Ovary (tissue), 10 donors: ENCODE measurements at places on chromosomes 7 and 10.

DNA sequence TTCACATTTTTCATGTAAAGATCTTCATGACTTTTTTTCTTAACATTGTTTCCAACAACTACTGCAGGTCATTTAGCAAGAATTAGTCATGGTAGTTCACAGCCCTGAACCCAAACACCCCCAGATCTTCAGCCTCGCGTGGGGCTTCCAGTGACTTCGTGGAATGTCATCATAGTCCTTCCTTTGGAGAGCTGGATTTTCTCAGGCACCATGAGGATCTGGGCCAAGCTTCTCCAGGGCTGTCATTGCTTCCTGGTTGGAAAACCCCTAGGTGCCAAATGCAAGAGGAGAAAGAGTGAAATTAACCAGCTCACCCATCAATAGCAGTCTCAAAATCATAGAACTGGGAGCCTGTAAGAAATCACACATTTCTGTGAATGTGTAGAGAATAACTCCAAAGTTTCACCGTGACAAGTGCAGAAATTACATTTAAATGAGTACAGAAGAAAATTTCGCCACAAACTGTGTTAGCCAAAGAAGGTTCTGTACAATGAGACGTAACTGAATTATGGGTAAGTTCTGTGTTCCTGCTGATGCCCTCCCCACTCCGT, 175.4 kb downstream of the CELF2 start:
- no peak for DNase-seq
- no peaks in the 10 kb centered on the region for H3K36me3 ChIP-seq
- no peak overlapping the region for H3K4me3 ChIP-seq
- H3K27ac ChIP-seq = no peak overlapping the region

DNA sequence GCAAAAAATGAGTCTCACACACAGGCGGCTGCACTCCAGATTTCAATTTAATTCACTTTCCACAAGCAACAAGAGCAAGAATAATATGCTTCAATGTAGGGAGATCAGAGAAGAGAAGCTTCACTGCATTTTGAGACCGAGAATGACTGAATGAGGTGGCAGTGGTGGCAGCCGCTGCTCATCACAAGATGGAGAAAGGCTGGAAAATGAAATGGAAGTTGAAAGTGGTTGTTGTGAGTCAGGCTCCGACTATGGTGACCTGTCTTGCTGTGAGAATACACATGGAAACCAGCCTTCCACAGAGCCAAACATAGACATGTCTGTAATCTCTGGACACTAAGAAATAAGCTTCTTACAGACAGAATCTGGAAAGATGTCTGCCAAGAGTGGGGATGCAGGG, 499.6 kb upstream of the LRRN3 start:
- H3K4me1 ChIP-seq = no peaks in the 10 kb centered on the region
- H3K36me3 ChIP-seq = no peaks in the 10 kb centered on the region
- H3K27ac ChIP-seq = no peak overlapping the region
- no peak overlapping the region for H3K4me3 ChIP-seq
- H3K27me3 ChIP-seq = no peaks in the 10 kb centered on the region

- no peak for DNase-seq
- H3K27me3 ChIP-seq = no peaks in the 10 kb centered on the region
- no peaks in the 10 kb centered on the region for H3K36me3 ChIP-seq
- peaks cover 4% of the 10 kb centered on the region for H3K4me1 ChIP-seq
Measured at GRCh38 chr10:18221123-18221522, 80.9 kb downstream of the CACNB2 start.

GRCh38 chr7:65325793-65326432, 47.7 kb upstream of the ZNF92 start:
- no peaks in the 10 kb centered on the region for H3K4me1 ChIP-seq
- no peaks in the 10 kb centered on the region for H3K36me3 ChIP-seq
- no peak overlapping the region for H3K27ac ChIP-seq
- no peak for DNase-seq
- H3K4me3 ChIP-seq = no peak overlapping the region
- no peaks in the 10 kb centered on the region for H3K27me3 ChIP-seq

DNA sequence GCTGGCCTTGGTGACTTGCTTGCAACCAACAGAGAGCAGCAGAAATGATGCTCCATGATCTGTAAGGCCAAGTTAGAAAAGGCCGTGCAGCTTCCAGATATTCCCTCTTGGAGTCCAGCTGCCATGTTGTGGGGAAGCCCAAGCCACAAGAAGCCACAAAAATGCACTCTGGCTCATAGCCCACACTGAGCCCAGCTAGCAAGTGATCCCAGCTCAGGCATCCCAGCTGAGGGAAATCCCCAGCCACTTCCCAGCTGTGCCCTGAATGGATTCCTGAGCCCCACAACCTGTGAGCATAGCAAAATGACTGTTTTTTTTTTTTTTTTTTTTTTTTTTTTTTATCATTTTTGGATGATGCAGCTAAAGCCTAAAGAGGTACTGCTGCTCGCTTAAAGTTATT, 11.1 kb upstream of the SDK1 start:
- no peak overlapping the region for H3K27ac ChIP-seq
- no peaks in the 10 kb centered on the region for H3K36me3 ChIP-seq

DNA sequence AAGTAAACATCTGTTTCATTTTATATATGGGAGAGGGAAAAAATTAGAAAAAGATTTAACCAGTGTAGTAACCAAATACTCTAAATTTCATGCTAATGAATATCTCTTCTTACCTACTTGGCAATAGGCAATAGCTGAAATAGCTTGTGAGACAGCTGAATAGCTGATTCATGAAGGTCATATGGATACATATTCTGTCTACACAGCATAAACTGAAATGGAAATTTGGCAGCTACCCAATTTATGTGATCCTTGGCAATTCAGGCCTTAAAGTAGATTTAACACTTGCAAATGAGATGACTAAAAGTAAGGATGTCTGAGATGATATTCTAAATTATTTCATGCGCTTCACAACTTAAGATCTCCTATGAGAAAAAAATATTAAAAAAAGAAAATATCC, 261.2 kb upstream of the SEMA3A start:
- H3K27me3 ChIP-seq = no peaks in the 10 kb centered on the region
- H3K36me3 ChIP-seq = no peaks in the 10 kb centered on the region

GRCh38 chr10:191703-192518, 56.7 kb downstream of the ZMYND11 start:
- no peaks in the 10 kb centered on the region for H3K36me3 ChIP-seq
- no peak overlapping the region for H3K27ac ChIP-seq
- H3K4me3 ChIP-seq = no peak overlapping the region
- no peak for DNase-seq
- no peaks in the 10 kb centered on the region for H3K27me3 ChIP-seq

DNA sequence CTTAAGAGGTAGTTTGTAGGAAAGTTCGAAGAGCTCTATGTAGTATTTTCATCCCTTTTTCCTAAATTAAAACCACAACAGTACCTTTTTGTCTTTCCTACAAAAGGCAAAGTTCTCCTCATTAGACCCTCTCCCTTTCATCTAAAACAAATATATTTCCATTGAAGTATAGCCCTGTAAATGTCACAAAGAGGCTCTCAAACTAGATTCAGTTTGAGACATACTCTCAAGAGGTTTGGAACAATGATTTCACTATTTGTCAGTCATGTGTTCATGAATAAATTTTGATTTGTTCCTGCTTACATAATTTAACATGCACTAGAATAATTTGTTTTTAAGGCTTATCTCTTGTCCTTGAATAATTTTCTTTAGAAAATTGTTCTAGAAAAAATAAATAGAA, 12.2 kb downstream of the TAS2R16 start:
- no peak overlapping the region for H3K27ac ChIP-seq
- H3K36me3 ChIP-seq = no peaks in the 10 kb centered on the region
- no peaks in the 10 kb centered on the region for H3K27me3 ChIP-seq
- no peak overlapping the region for H3K4me3 ChIP-seq
- no peaks in the 10 kb centered on the region for H3K4me1 ChIP-seq

GRCh38 chr7:46186131-46186530, 265.1 kb upstream of the IGFBP3 start:
- no peak overlapping the region for H3K27ac ChIP-seq
- H3K36me3 ChIP-seq = no peaks in the 10 kb centered on the region
- H3K27me3 ChIP-seq = no peaks in the 10 kb centered on the region
- no peak for DNase-seq
- peaks cover 3% of the 10 kb centered on the region for H3K4me1 ChIP-seq
- H3K4me3 ChIP-seq = no peak overlapping the region

GRCh38 chr10:3660753-3661152, 124.3 kb downstream of the KLF6 start:
- no peaks in the 10 kb centered on the region for H3K27me3 ChIP-seq
- no peak for DNase-seq
- H3K4me1 ChIP-seq = no peaks in the 10 kb centered on the region
- H3K36me3 ChIP-seq = no peaks in the 10 kb centered on the region

- no peak for DNase-seq
- no peaks in the 10 kb centered on the region for H3K36me3 ChIP-seq
- no peaks in the 10 kb centered on the region for H3K27me3 ChIP-seq
- H3K4me3 ChIP-seq = no peak overlapping the region
- H3K4me1 ChIP-seq = peaks cover 4% of the 10 kb centered on the region
- H3K27ac ChIP-seq = no peak overlapping the region
Measured at GRCh38 chr7:74009719-74010118, 18.3 kb upstream of the ELN start.

GRCh38 chr7:151540146-151540545, 20.5 kb upstream of the RHEB start:
- H3K4me1 ChIP-seq = peaks cover 5% of the 10 kb centered on the region
- H3K27me3 ChIP-seq = no peaks in the 10 kb centered on the region
- no peak for DNase-seq

DNA sequence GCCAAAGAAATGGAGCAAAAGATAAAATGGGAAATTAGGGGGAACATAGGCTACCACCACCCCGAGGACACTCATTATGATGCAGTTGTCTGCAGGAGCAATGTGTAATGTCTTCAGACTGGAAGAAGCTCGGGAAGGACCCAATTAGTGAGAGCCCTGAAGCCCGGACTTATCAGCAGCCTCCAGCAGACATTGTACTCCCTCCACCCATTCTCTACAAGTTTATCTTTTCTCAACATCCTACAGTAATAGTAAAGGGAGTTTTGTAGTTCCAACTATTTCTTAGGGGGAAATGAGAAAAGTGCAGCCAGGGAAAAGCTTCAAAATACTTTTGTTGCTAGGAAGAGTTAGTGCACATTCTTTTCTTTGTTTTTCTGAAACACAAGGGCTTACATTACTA, 657.3 kb upstream of the COBL start:
- H3K36me3 ChIP-seq = no peaks in the 10 kb centered on the region
- peaks cover 2% of the 10 kb centered on the region for H3K4me1 ChIP-seq
- no peak overlapping the region for H3K4me3 ChIP-seq
- H3K27ac ChIP-seq = no peak overlapping the region
- no peak for DNase-seq
